ENCODE measurements at places on chromosomes 2 and 18.
A peak's percentile ranks its signal among the peaks of the same experiment; 100 is the strongest.

DNA sequence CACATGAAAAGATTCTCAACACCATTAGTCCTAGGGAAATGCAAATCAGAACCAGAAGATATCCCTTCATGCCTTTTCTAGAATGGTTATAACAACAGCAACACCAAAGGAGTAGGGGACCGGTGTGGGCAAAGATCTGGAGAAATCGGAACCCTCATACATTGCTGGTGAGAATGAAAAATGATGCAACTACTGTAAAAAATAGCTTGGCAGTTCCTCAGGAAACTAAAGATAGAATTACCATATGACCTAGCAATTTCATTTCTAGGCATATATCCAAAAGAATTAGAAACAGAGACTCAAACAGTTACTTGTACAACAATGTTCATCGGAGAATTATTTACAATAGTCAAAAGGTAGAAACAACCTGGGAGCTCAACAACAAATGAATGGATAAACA lies 29.2 kb upstream of the CDH7 start:
- DNase-seq = no peak

GRCh38 chr2:165645930-165646831 lies 147.9 kb downstream of the GALNT3 start:
- peak; percentile 27 for DNase-seq

GRCh38 chr2:102346381-102347130 lies 9.0 kb upstream of the IL18R1 start:
- DNase-seq = no peak

DNA sequence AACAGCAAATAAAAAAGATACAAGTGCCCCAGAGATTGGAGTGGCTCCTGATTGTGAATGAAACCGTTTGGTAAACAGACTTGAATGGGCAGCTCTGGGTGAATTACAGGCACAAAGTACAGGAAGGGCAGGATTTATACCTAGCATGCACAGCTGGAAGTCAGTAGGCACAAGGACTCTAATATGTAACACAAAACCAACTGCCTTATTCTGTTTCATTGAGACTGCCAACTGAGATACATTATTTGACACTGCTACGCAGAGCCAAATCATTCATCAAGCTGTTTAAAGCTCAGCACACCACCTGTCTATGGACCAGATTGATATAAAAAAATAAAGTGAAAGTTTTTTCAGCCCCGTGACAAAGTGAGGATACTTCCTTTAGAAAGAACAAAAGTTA lies 541.2 kb downstream of the NUP35 start:
- DNase-seq = peak; percentile 100

DNA sequence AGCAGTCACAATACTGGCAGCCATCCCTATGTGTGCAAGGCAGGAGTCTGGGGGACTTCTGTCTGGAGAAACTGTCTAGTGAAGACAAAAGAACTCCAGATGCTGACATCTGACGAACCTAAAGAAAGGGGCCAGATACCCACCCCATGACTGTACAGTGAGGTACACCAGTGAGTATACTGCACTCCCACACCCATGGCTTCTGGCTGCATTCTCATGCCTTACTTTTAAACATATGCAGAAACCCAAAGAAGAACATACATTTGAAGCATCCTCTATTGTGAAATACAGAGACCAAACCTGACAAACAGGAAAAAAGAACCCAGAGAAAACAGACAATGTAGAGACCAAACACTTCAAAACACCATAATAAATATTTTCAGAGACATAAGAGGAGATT lies 102.2 kb downstream of the ACTR3 start:
- no peak for DNase-seq

GRCh38 chr2:190254063-190254850 lies 65.4 kb downstream of the HIBCH start:
- DNase-seq = no peak

DNA sequence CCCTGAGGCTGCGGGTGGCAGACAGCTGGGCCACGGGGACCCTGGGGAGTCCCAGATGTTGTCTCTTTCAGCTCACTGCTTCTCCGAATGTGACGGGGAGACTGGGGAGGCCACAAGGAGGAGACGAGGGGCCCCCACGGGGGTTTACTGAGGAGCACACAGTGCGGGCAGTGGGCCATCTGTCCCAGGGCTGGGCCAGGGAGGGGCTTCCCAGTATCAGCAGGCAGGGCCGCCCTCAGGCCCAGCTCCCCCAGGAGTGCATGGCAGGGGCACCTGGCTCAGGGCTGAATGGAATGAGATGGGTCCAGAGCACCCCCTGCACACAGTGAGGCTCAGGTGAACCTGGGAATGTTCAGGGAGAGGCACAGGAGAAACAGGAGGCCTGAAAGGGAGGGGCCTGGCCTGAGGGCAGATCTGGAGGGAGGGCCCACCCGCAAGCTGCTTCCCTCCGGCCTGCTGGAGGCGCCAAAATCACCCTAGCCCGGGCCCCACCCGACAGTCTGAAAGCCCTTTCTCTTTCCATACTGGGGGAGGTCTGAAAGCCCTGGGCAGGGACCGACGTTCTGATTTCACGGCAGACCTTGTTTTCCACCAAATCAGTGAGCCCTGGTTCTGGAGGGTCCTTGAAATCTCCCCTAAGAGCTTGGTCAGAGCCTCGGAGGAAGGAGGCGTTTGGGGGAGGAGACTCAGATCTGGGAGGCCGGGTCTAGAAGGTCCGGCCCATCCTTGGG lies 35.5 kb upstream of the PTMA start:
- peak; percentile 70 for DNase-seq
